ENCODE measurements at places on chromosomes 12 and 14. TPM values are rescaled to one million over a fixed set of nuclear protein-coding genes. Genes with fewer than 3 reads are reported as not detected.

SINHCAF gene
- 41.0 TPM for total RNA-seq

NUBPL gene
- total RNA-seq: 8.5 TPM

PGF gene
- 0.34 TPM for total RNA-seq

KRT6A gene
- total RNA-seq: not detected

PIK3C2G gene
- total RNA-seq: not detected

NEUROD4 gene
- total RNA-seq: not detected

ANO4 gene
- not detected for total RNA-seq

PRB2 gene
- not detected for total RNA-seq

- DNase-seq: no peak
Observed at GRCh38 chr14:56896922-56897321, 86.6 kb upstream of the OTX2 start.

GRCh38 chr12:126830778-126831680, 1435.9 kb upstream of the TMEM132C start:
- no peak for DNase-seq

- no peak for DNase-seq
Observed at GRCh38 chr12:129840145-129840884, 63.5 kb downstream of the TMEM132D start.

GRCh38 chr12:23113781-23114180, 488.8 kb downstream of the ETNK1 start:
- no peak for DNase-seq

- no peak for DNase-seq
Observed at GRCh38 chr12:4174417-4174816, 99.1 kb upstream of the CCND2 start.

- no peak for DNase-seq
Observed at GRCh38 chr12:46667551-46667950, 158.2 kb downstream of the SLC38A4 start.

- DNase-seq: no peak
Observed at GRCh38 chr12:16884056-16884455, 278.1 kb upstream of the LMO3 start.

DNA sequence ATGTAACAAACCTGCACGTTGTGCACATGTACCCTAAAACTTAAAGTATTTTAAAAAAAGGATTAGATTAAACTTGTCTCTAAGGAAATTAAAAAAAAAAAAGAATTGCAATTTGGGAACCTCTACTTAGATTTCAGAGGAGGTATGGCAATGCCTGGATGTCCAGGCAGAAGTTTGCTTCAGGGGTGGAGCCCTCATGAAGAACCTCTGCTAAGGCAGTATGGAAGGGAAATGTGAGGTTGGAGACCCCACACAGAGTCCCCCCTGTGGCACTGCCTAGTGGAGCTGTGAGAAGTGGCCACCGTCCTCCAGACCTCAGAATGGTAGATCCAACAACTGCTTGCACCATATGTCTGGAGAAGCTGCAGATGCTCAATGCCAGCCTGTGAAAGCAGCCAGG, 279.6 kb upstream of the CCDC196 start:
- no peak for DNase-seq

GRCh38 chr14:55062517-55063351, 11.3 kb downstream of the MAPK1IP1L start:
- no peak for DNase-seq

GRCh38 chr14:77065851-77066577, 32.0 kb upstream of the CIPC start:
- no peak for DNase-seq

DNA sequence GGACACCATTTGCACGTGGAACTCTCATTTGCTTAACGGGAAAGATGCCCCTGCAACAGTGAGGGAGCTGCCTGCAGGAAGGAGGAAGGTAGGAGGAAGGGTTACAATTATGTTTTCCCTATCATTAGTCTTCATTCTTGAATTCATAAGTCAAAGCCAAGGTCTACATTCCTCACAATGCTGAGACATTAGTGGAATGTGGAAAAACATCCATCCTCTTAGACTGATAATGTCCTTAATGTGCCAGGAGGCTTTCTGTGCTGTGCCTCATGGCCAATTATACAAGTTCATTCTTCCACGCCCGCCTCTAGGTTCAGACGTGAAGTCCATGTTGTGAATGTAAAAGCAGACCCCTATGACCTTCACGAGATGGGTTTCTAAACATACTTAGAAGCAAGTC, 1212.4 kb upstream of the TMEM132C start:
- no peak for DNase-seq

- no peak for DNase-seq
Observed at GRCh38 chr14:69685716-69686115, 74.3 kb downstream of the SUSD6 start.

Measured in natural killer cell (primary cell).